ENCODE measurements at places on chromosomes 6 and 20. TPM values are rescaled to one million over a fixed set of nuclear protein-coding genes. Genes with fewer than 3 reads are reported as not detected.
A peak's percentile ranks its signal among the peaks of the same experiment; 100 is the strongest.

Gene FAM162B
- total RNA-seq: 9.3 TPM

GRCh38 chr6:24757611-24758010, 17.1 kb upstream of the GMNN start:
- no peak overlapping the region for H3K4me3 ChIP-seq
- H3K4me1 ChIP-seq: no peaks in the 10 kb centered on the region
- H3K27me3 ChIP-seq: no peaks in the 10 kb centered on the region
- DNase-seq: no peak

GRCh38 chr6:56843476-56844349, 111.2 kb upstream of the BEND6 start:
- no peak for DNase-seq
- no peaks in the 10 kb centered on the region for H3K27me3 ChIP-seq
- H3K4me3 ChIP-seq: peak overlapping the region; percentile 94
- no peaks in the 10 kb centered on the region for H3K36me3 ChIP-seq
- H3K4me1 ChIP-seq: peaks cover 34% of the 10 kb centered on the region

DNA sequence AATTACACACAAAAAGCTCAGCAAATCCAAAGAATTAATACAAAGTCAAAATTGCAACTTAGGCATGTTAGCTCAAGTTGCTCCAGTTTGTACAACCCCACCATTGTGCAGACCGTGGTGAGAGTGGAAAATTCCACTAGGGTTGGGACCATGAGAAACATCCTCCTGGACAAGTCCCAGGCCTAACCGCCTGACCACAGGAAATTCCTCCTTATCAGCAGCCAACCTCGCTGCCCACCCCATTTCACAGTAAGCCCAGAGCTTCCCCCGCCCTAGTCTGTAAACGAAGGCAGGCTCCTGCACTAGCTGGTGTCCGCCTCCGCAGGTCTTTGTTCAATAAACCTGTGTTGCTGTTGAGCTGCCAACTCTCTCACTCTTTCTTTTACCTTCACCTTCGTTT, 1023.3 kb downstream of the EYS start:
- no peak overlapping the region for H3K27ac ChIP-seq
- no peak overlapping the region for H3K4me3 ChIP-seq
- H3K27me3 ChIP-seq: no peaks in the 10 kb centered on the region
- H3K4me1 ChIP-seq: no peaks in the 10 kb centered on the region
- DNase-seq: no peak

GRCh38 chr6:47579040-47579439, 101.5 kb downstream of the CD2AP start:
- H3K4me1 ChIP-seq: no peaks in the 10 kb centered on the region
- no peak for DNase-seq
- no peak overlapping the region for H3K27ac ChIP-seq
- H3K4me3 ChIP-seq: no peak overlapping the region
